Fibroblast of the aortic adventitia (primary cell): ENCODE measurements at places on chromosomes 2 and 18. TPM values are rescaled to one million over a fixed set of nuclear protein-coding genes. Genes with fewer than 3 reads are reported as not detected.

The IL1RL2 gene
- total RNA-seq = 1.7 and 9.8 TPM in 2 replicates

The DPYSL5 gene
- total RNA-seq = not detected in 2 replicates

The ACVR1 gene
- total RNA-seq = 16.2 and 32.9 TPM in 2 replicates

The MEIS1 gene
- total RNA-seq = 65.0 and 78.2 TPM in 2 replicates

The ASNSD1 gene
- total RNA-seq = 77.7 and 95.7 TPM in 2 replicates

The IL1RN gene
- 1.1 TPM in 1 of 2 replicates, not detected in the other for total RNA-seq

The MCEE gene
- 8.0 and 18.8 TPM in 2 replicates for total RNA-seq
